ENCODE measurements at places on chromosomes 1 and 21.

GRCh38 chr1:228009828-228010775 is 3.3 kb downstream of the WNT3A start:
- no peak for DNase-seq

- DNase-seq: no peak
Measured at GRCh38 chr21:42818328-42818749, 61.0 kb downstream of the WDR4 start.

GRCh38 chr1:147641695-147642592 is 28.4 kb downstream of the ACP6 start:
- DNase-seq: no peak

DNA sequence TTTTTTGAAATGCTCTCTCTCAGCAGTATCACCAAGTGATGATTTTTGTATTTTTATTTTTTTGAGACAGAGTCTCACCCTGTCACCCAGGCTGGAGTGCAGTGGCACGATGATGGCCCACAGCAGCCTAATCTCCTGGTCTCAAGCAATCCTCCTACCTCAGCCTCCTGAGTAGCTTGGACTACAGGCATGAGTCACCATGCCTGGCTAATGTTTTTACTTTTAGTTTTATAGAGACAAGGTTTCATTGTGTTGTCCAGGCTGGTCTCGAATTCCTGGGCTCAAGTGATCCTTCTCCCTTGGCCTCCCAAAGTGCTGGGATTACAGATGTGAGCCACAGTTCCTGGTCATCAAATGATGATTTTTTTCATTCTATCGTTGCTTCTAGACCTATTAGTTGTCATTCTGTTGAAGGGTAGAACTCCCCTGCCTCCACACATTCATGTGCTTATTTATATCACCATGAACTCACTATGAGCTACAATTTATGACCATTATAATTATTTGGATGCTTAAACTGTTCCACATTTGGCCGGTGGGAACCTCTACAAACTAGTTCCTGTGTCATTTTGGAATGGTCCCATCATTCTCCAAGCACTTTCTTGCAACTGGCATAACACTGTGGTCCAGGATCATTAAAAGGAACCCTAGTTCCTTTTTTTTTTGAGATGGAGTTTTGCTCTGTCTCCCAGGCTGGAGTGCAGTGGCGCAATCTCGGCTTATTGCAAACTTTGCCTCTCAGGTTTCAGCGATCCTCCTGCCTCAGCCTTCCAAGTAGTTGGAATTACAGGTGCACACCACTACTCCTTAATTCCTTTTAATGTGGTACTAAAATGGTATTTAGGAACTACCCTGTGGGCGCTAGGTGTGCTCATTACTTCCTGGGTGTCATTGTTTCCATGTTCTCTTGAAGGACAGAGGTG is 20.2 kb upstream of the TOR3A start:
- DNase-seq: no peak

- no peak for DNase-seq
Measured at GRCh38 chr1:228848406-228848805, 113.1 kb downstream of the RHOU start.

GRCh38 chr1:92503043-92503925 is 16.6 kb upstream of the GFI1 start:
- DNase-seq: no peak

DNA sequence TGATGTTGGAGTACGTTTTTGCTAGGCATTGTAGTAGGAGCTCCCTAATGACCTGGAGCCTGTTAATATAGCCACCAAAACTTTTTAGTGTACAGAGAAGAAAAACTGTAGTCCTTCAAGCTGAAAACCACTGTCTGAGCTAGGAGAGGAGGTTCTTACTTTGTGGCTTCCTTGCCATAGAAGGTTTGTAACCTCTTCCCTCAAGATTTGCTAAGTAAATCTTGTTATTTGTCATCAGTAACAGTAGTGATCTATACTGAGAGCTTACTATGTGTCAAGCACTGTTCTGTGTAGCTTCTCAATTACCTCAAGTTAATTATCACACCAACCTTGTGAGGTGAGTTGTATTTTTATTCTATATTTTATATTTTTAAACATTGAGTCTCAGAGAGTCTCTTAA is 21.2 kb upstream of the LRRC8C start:
- no peak for DNase-seq

GRCh38 chr1:53371121-53371666 is 43.3 kb upstream of the LRP8 start:
- DNase-seq: no peak

DNA sequence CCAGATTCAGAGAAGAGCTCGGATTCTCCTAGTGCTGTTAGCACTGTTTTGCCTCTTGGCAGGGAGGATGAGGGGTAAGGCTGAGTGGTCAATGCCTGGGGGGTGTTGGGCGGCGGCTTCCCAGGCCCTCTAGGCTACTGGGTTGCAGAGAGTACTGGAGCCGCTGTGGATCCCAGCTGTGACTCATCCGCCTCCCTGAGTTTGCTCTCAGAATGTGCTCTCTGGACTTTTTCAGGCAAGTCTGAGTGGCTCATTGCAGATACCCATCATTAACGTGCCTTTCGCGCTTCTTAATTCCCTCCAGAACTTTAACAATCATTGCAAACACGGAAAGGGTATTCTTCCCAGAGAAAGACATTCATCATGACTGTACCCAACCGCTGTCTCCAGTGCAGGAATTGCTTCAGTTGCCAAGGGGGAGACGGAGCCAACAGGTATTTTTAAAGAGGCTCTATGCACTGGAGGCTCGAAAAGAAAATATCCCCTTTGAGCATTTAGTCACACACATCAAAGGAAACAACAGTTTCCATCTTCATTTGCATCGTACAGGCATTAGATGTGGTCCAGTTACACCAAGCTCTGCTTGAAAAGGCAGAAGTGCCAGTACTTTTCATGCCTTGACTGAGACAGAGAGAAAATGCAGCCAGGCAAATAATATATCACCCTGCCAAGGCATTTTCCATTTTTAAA is 14.4 kb upstream of the CAMTA1 start:
- no peak for DNase-seq

- DNase-seq: no peak
Measured at GRCh38 chr21:42058631-42059111, 12.4 kb upstream of the UMODL1 start.

- DNase-seq: no peak
Measured at GRCh38 chr1:179195376-179195775, 34.1 kb downstream of the ABL2 start.

DNA sequence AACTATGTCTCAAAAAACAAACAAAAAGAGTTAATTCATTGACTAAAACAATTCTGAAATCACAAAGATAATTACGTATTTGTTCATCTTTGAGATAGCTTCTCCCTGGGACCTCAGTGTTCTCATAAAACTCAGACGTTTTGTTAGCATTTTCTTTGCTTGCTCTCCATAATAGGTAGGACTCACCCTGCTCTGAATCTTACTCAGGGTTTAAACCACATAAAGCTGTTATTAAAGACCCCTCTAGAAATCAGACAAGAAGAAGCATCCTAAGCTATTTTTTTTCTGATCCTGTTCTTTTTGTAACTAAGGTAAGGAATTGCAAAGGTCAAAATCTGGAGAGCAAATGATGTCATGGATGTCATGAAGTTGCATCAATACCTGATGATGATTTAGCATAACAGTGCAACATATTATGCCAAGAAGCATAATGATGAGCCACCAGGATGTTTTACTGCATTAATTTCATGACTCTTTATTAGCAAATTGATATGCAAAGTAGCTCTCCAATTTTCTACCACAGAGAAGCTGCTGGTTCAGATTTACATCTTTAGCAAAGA is 2.4 kb downstream of the FBXO42 start:
- no peak for DNase-seq

DNA sequence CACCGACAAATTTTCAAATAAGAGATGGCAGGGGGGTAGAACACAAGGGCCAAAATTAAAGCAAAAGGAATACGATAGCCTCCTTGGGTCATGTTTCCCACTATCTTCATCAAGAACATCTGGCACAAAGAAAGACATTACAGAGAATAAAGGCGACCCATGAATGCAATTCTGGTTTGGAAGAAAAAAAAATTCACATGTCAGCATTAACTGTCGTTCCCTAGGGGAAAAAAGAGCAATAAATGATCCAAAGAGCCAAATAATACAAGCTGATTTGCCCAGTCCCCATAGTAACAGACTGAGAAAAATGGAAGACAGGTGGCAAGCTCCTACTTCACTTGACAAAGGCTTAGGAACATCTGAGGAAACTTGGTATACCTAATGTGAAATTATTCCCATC is 4.5 kb downstream of the STIL start:
- DNase-seq: no peak

DNA sequence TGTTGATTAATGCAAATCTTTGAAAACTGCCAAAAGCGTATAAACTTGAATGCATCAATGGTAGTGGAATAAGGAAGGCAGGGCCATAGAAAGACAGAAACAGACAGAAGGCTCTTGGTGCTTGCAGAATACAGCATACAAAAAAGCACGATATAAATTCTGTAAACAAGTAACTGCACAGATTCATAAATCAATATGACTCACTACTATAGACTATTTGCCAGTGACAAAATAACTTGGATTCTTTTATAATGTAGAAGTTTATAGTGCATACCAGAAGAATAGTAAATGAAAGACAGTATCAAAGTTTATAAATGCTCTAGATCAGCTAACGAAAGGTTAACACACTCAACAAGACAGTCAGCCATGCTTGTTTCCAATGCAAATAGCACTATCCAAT is 349.6 kb downstream of the PTBP2 start:
- DNase-seq: no peak

DNA sequence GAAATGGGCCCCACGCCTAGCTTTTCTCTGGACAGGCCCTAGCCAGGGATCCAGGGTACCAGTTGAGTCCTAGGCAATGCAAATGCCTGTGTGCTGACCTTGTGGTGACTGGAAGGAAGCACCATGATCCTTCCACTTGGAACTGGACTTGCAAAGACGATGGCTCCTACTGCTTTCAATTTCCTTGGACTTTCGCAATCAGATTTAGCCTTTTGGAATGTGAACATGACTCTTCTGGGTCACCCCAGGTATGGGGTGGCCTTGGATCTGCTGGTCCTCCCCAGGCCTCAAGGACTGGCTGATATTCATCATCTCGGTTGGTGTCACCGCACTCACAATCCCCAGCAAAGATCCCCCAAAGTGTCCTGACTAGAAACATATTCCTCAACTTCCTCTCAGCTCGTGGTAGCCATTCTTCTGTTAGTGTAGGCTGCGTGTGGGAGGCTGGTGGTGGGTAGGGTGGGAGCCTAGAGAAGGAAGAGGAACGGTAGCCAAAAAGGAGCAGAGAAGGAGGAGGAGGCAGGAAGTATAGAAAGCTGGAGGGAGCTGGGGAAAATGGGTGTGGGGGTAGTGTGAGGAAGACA is 130.5 kb downstream of the PPIAL4G start:
- no peak for DNase-seq

- DNase-seq: no peak
Measured at GRCh38 chr1:165387505-165387904, 31.0 kb upstream of the LMX1A start.

- no peak for DNase-seq
Measured at GRCh38 chr21:45774291-45774690, 130.8 kb downstream of the PCBP3 start.

GRCh38 chr1:114088392-114089299 is 65.0 kb downstream of the SYT6 start:
- DNase-seq: no peak

- DNase-seq: no peak
Measured at GRCh38 chr1:51642739-51643142, 25.8 kb downstream of the OSBPL9 start.

DNA sequence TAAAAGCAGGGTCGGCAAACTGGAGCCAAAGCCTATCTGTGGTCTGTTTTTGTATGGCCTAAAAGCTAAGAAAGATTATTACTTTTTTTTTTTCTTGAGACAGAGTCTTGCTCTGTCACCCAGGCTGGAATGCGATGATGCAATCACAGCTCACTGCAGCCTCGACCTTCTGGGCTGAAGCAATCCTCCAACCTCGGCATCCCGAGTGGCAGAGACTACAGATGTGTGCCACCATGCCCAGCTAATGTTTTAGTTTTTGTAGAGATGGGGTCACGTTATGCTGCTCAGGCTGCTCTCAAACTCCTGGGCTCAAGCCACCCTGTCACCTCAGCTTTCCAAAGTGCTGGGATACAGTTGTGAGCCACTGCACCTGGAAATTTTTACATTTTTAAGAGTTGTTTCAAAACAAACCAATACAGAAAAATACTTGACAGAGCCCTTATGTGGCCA is 6.5 kb upstream of the GLRX2 start:
- no peak for DNase-seq

GRCh38 chr1:104874044-104874443 is 1124.3 kb downstream of the AMY1C start:
- DNase-seq: no peak

DNA sequence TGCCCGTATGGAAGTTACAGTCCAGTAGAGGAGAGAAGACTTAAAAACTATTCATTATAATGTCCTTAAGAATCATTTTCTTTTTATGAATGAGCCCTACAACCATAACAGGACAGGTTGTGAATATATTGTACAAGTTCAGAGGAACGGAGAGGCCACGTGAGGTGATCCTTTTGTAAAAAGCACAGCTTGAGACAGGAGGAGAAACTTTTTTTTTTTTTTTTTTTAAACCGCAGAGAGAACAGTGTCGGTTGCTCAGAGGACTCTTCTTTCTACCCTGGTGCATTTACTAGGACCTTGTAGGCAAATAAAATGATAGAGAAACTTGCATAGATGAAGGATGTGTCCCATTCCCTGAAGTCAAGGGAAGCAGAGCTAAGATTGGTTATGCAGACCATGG is 32.1 kb downstream of the DYRK1A start:
- no peak for DNase-seq

GRCh38 chr1:46823151-46823550 is 24.3 kb downstream of the CYP4B1 start:
- no peak for DNase-seq

GRCh38 chr1:36866169-36866814 is 168.0 kb downstream of the GRIK3 start:
- no peak for DNase-seq

DNA sequence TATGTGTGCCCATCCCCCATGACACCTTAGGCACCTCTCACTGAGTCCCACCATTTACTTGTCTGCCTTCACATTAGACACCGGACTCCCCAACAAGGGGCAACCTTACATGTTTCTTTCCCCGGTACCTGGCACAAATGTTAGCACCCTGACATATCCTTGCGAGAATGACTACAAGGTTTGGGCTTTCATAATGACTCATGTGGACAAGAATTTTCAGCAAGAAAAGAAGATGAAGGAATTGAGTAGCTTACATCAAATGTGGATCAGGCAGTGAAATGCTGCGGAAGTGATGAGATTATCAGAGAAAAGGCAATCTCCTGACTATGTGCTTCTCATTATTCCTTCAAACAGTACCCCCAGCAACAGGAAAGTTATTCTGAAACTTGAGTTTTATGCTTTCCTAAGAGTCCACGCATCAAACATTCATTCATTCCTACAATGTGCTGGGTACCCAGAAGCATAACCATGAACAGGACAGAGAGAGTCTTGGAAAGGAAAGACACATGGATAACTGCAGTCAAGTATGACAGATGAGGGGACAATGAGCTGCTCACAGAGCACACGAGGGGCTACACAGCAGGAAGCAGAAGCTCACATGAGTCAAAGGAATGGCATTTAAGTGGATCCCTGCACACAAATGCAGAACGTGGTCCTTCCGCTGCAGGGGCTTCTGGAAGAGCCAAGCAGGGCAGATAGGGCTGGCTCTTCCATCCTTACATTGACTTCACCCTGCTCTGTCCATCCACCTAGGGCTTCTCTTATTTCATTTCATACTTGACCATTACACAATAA is 112.1 kb downstream of the PCNX2 start:
- no peak for DNase-seq

All from SW 1271 (cell line).